ENCODE measurements at places on chromosomes 1 and 21.

- no peak for DNase-seq
These were observed 477.5 kb downstream of the SMYD3 start for GRCh38 chr1:246029616-246030015.

GRCh38 chr1:17434601-17435000, 4.9 kb downstream of the RCC2 start:
- no peak for DNase-seq

GRCh38 chr1:147124266-147124665, 48.0 kb downstream of the PRKAB2 start:
- no peak for DNase-seq

DNA sequence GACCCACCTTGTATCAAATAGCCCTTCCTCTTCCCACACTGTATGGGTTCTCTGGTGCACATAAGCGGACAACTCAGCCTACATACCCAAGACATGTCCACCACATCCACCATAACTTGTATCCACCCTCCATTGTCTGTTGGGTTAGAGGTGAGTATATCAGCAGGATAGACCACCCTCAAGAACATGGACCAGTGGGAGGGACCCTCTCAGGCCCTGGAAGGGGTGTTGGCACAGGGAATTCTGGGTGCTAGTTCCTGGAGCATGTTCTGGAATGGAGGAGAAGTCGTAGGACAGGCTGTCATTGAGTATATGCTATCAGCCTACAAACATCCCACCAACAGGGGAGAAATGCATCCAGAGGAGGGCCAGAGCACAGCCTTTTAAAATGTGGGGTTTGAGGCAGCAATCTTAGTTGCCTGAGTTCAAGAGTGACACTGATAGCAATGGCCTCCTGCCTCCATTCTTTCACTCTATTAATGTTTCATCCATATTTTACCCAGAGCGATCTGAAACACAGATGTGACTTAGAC, 7.5 kb downstream of the CD55 start:
- DNase-seq, result no peak

- DNase-seq, result no peak
These were observed 14.0 kb upstream of the PAQR7 start for GRCh38 chr1:25889470-25889869.

DNA sequence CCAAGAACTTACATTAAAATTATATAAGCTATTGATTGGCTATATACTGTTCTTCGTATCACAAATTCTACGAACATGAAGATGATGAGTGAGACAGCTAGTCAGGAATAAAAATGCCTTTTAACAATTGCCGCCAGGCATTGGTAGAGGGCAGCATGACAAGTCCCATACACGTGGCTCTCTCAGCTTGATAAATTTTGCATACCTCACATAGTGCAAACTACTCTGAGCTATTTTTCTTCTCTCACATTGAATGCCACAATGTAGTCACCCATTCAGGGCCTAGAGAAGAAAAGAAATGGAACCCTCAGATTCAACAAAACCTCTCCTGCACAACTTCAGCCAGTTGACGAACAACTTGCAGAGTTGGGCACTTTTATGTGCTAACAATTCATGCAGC, 27.0 kb upstream of the FMO2 start:
- no peak for DNase-seq

GRCh38 chr1:110056776-110057175, 13.7 kb downstream of the ALX3 start:
- DNase-seq, result peak; percentile 78

GRCh38 chr1:201269281-201269680, 14.0 kb upstream of the PKP1 start:
- DNase-seq, result no peak

DNA sequence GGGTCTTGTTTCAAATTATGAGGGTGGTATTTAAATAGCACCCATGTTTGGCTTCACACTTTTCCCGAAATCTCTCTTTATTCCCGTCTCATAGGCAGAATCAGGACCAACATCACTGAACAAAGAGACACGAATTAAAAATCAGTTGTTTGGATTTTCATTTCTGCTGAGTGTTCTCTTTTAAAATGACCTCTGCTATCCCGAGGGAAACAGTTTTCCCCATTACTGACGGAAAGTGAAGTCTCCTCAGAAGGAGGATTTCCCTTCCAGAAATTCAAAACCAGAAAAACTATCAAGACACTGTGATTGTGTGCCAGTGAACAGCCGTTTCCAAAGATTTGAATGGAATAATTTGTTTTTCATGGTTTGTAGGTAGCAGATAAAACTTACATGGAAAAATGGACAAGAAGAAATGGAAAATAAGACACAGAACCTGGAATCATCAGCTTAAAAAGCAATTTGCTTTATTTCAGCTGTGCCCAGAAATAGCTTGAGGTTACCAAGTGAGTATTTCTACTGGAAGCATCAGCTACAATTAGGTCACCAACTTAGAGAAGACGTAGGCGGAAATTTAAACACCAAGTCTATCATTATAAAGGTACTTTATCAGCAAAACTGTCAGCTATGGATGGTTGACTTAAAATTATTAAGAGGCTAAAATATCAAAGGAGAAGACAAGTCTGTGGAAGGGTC, 68.5 kb downstream of the RUNX1 start:
- no peak for DNase-seq
